ENCODE measurements at places on chromosomes 3 and 15.

- DNase-seq, result no peak
Observed at GRCh38 chr3:132549890-132550578, 47.0 kb upstream of the ACKR4 start.

DNA sequence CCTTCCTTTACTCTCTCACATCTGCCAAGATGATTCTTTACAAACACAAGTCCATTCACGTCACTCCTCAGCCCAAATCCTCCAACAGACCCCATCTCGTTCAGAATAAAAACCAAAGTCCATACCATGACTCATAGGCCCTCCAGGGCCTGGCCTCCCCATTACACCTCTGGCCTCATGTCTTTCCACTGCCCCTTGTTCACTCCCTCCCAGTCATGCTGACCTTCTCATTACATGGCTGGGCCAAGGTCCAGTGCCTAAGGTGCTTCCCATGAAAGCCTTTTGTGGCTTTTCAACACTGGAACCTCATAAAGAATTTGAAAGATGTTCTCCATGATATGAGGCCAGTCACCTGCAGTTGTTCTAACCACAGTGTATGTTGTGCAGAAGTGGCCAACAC lies 44.5 kb downstream of the NEK10 start:
- no peak for DNase-seq

DNA sequence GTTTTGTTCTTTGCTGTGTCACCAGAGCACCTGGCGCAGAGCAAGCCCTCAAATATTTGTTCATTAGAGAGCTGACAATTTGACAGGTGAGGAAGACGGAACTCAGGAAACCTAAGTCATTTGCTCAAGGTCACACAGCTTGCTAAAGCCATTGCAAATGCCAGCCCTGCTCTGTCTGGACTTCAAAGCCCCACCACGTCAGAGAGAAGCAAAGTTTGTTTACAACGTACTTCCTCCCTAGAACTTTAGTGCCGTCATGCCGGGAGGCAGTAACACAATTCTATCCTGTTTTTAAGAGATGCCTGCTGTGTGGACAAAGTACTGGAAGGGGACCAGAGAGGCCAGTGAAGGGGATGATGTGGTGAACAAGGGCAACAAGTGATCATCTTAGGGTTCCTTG lies 216.6 kb upstream of the PRICKLE2 start:
- DNase-seq, result no peak

- no peak for DNase-seq
Observed at GRCh38 chr15:87604857-87605446, 651.6 kb downstream of the NTRK3 start.

DNA sequence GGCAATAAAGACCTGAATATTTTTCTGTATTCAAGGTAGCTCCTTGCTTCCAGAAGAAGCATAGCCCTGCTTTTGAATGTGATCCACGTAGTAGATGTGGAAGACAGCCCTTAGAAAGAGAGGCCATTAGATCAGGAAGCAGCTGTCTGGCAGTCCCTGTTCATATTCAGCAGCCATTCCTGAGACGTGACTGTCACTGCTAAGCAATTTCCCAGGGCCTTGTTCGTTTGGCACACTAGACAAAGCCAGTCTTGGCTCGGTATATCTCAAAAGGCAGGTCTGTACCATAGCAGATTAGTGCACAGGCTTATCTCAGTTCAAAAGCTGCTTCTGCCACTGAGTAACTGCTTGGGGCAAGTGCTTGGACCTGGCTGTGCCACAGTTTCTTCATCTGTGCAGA lies 287.8 kb upstream of the MCTP2 start:
- DNase-seq, result no peak

DNA sequence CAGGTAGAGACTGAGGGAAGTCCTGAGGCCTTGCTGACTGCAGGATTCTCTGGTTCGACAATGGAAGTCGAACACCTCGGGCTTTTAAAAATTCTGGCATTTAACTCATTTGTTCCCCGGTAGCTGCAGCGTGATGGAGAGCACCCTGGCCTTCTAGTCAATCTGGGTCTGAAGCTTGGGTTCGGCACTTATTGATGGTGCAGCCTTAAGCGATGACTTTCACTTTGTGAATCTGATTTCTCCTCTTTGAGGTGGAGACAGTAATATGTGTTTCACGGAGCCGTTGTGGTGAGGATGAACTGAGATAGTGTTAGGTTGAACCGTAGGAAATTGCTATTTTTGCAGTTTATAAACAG lies 621 bp upstream of the PARP6 start:
- DNase-seq, result no peak

- DNase-seq, result no peak
Observed at GRCh38 chr3:174156200-174156599, 702.9 kb upstream of the NAALADL2 start.

GRCh38 chr15:51088585-51088984 lies 6.1 kb downstream of the TNFAIP8L3 start:
- DNase-seq, result no peak

DNA sequence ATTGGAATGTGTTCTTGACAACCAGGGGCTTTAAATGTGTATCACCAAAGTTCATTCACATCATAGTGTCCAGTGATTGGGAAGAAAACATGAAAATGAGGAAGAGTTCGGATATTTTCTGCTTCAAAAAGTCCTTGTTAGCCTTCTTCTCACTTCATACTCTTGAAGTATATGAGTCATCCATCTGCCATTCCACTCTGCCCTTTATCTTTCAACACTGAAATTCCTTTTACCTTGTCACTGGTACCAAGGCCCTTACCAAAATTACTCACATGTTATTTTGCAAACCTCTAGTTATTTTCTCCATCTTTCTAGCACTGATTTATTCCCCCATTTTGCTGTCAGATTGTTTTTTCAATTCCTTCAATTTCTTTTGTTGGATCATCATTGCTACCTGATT lies 32.5 kb downstream of the OR5H15 start:
- DNase-seq, result no peak

- no peak for DNase-seq
Observed at GRCh38 chr3:127729556-127730056, 56.9 kb downstream of the ABTB1 start.

GRCh38 chr15:62569460-62570404 lies 404.6 kb upstream of the C2CD4B start:
- no peak for DNase-seq

GRCh38 chr3:135528413-135529015 lies 437.0 kb upstream of the PPP2R3A start:
- DNase-seq, result no peak

GRCh38 chr3:144692488-144692887 lies 720.9 kb downstream of the DIPK2A start:
- no peak for DNase-seq

DNA sequence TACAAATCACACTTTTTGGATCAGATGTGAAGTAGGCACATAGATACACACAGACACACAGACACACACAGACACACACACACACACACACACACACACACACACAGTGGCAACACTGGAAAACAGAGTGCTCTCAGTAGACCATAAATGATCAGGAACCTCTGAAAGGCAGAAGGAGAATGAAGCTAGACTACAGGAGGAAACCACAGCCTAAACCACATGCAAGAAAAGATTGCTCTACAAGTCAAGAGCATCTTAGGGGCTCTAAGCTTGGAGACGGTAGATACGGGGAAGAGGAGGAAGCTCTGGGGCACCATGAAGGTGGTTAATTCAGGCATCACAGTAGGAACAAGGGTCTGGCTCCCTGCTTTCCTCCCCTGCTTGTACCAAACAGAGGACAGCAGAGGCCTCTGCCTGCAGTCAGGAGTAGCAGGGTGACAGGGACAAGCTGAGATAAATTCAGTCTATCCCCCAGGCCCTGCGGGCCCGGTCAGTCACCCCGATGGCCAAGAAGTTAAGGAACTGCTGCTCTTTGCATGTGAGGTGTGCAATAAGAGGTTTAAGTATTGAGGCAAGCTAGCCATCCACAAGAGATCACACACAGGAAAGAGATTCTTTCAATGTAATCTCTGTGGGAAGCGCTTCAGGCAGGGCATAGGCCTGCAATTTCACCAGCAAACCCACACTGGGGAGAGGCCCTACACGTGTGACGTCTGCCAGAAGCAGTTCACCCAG lies 23.5 kb upstream of the ARPIN start:
- DNase-seq, result peak; percentile 26

DNA sequence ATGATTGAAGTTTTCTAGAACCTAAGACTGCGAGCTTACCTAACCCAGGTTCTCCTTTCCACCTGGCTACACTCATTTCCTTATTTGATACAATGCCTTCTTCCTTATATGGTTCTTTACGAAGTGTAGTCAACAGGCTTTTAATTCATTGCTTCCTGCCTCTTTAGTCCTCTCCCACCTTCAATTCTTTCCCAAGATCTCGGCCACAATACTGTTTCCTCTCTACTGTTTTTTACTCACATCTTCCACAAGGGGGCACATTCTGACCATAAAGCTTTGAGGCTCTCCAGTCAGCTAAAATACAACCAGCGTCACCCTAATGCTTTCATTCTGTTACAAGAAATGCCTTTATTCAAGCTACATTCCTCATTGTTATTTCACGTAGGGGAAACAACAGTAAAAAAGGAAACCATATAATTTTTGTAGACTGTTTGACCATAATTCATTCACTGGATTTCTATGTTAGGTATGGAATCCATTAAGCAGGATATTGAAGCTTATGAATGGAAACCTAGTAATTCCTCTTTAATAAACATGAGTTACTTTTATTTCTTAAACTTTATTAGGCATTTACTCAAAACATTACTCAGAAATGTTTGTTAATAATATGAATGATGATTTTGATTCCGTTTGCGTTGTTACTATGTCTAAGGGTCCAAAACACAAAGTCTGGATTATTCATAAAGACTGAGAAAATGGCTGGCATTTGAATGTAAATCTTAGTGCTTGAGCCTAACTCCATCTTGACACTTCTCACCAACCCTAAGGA lies 29.5 kb upstream of the VEPH1 start:
- no peak for DNase-seq

GRCh38 chr3:13689373-13690260 lies 140.7 kb downstream of the FBLN2 start:
- no peak for DNase-seq

- DNase-seq, result no peak
Observed at GRCh38 chr3:187693431-187693830, 8.9 kb downstream of the RTP2 start.

GRCh38 chr15:36818260-36818659 lies 238.8 kb downstream of the CDIN1 start:
- DNase-seq, result no peak

DNA sequence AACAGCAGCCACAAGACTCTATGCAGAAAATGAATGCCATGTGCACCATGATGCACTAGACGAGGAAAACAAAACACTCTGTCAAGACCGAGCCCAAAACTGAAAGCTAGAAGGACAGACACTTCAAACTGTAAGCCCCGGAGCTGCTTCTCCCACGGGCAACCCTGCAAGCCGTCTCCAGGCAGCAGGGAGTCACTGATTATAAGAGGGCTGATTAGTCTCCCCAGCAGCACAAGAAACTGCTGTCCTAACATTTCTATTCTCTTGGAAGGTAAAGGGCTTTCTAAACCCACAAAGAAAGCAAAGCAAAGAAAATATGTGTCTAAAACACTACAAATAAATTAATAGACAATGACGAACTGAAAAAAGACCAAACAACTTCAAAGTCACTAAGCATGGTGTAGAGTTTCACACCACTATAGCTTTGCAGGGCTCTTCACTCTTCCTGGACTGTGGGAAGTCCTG lies 15.5 kb downstream of the TBC1D2B start:
- peak; percentile 73 for DNase-seq

- no peak for DNase-seq
Observed at GRCh38 chr3:99945328-99945995, 127.8 kb downstream of the CMSS1 start.

- DNase-seq, result peak; percentile 27
Observed at GRCh38 chr15:100438570-100438969, 90.2 kb downstream of the CERS3 start.

DNA sequence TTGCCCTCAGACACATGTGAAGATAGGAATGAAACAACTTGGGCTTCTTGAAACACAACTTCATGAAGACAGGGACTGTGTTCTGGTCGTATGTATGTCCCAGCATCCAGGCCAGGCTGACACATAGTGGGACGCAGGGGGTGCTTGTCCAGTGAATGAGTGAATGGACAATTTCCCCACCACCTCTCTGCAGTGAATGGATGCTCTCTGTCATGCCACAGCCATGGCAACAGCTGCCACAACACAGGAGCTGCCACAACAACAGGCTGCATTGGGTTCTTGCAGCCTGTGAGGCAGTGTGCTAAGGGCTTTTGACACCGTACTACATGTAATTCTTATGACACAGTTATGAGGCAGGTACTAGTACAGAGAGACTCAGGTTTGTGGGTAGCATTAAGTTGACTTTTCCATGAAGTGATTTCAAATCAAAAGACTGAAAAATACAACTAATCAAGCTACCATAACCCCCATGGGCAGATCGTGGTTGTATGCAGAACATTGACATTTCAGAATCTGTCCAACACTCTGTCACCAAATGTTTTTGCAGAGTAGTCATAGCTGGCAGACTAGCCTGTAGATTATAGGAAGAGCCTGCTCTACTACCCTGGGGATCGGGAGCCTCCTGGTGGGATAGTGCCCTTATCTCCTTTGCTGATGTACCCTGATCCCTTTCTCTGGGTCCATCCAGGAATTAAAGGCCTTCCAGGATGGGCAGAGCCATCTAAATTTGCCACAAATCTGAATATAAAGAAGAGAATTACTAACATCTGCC lies 40.8 kb downstream of the CLSTN2 start:
- DNase-seq, result no peak

DNA sequence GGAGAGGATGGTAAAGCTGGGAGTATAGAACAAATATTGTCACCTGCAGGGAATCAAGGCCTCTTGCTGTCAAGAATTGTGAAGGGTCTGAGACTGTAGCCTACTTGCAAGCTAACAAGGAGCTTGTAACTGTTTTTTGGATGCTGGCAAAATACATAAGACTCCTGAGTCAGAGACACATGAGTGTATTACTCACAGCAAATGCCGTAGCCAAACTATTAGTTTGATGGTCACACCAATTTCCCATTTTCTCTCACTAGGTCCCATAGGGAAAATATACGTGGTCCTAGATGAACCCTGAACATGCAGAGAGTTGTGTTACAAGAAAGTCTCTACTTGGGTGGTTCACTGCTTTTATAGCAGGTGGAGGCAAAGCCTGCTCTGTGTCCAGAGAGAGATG lies 44.7 kb upstream of the LIPC start:
- DNase-seq, result no peak

- no peak for DNase-seq
Observed at GRCh38 chr3:153295901-153296300, 133.9 kb downstream of the RAP2B start.

DNA sequence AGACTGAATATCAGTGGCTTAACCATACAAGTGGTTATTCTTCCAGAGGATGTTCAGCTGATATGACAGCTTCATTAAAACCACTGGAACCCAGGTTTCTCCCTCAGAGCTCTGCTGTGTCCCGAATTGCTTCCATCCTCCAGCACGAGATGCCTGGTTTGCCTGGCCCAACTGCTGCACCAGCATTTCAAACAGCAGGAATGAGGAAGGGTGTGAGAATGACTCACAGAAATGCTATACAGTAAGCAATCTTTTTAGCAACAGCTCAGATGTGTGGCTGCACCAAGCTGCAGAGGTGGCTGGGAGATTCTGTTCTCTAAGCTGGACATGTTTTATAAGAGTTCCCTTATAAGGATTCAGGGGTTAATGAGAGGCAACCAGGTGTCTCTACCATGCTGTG lies 271.0 kb downstream of the GABRG3 start:
- no peak for DNase-seq

- DNase-seq, result no peak
Observed at GRCh38 chr3:178823150-178823549, 248.5 kb downstream of the ZMAT3 start.
